Mesendoderm (in vitro differentiated cells): ENCODE measurements at places on chromosomes 4 and X.

- no peak for DNase-seq
- H3K4me1 ChIP-seq: no peaks in the 10 kb centered on the region
- H3K27me3 ChIP-seq: no peaks in the 10 kb centered on the region
Measured at GRCh38 chrX:1472975-1473374, 20.3 kb upstream of the ASMTL start.

DNA sequence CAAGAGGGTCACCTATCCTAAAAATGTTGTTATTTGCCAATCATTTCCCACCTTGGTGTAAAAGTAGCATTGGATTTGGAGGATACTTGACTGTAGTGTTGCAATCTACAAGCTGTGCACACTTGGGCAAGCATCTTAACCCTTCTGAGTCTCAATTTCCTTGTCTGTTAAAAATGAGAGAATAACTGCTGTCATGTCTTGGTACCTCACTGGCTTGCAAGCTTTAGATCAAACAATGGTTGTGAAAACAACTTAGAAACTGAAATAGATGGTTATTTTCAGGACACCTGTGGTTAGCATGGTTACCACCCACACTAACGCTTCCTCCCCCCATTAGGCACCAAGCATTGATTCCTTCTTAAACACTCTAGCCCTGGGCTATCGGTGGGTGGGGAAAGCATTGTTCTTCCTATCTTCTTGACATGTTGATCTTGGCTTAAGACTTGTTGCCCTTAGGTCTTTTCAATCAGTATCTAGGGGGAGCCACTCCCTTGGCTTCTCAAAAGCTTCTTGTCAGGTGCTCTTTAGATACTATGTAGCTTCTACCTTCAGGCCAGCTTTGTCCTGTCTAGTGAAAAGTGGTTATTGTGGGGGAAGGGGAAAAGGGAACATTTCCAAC lies 10.6 kb upstream of the AMOT start:
- no peaks in the 10 kb centered on the region for H3K36me3 ChIP-seq
- no peak overlapping the region for H3K4me3 ChIP-seq
- no peaks in the 10 kb centered on the region for H3K27me3 ChIP-seq
- DNase-seq: peak; percentile 95

- no peaks in the 10 kb centered on the region for H3K4me1 ChIP-seq
- H3K27me3 ChIP-seq: no peaks in the 10 kb centered on the region
- H3K4me3 ChIP-seq: no peak overlapping the region
- DNase-seq: no peak
- no peak overlapping the region for H3K27ac ChIP-seq
Measured at GRCh38 chr4:88752076-88752463, 54.4 kb upstream of the NAP1L5 start.

GRCh38 chr4:185395238-185395955 lies at the start of gene LRP2BP:
Gene LRP2BP, minus strand, starts transcription at chr4:185395924. Its CDS starts 17,738 bp downstream, at chr4:185378186.
- H3K27me3 ChIP-seq: no peaks in the 10 kb centered on the region
- no peak for DNase-seq

GRCh38 chr4:97867557-97868091 lies 275.7 kb downstream of the STPG2 start:
- no peaks in the 10 kb centered on the region for H3K27me3 ChIP-seq
- no peaks in the 10 kb centered on the region for H3K36me3 ChIP-seq
- H3K4me3 ChIP-seq: no peak overlapping the region
- H3K4me1 ChIP-seq: no peaks in the 10 kb centered on the region
- H3K27ac ChIP-seq: no peak overlapping the region

DNA sequence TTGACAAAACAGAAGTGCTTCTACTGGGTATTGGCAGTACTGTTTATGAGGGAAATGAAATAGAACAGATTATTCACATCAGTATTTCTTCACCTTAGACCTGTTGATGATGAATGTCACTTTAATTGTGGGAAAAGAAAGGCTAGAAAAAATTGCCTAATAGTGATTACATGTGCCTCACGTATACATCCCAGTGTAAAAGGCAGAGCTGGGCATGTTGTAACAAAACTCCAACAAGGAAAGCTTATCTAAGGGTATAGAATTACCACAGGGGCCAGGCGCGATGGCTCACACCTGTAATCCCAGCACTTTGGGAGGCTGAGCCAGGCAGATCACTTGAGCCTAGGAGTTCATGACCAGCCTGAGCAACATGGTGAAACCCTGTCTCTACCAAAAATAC lies 4.2 kb downstream of the PGM2 start:
- H3K27me3 ChIP-seq: no peaks in the 10 kb centered on the region
- no peaks in the 10 kb centered on the region for H3K36me3 ChIP-seq
- H3K4me1 ChIP-seq: no peaks in the 10 kb centered on the region
- no peak overlapping the region for H3K27ac ChIP-seq
- H3K4me3 ChIP-seq: no peak overlapping the region

DNA sequence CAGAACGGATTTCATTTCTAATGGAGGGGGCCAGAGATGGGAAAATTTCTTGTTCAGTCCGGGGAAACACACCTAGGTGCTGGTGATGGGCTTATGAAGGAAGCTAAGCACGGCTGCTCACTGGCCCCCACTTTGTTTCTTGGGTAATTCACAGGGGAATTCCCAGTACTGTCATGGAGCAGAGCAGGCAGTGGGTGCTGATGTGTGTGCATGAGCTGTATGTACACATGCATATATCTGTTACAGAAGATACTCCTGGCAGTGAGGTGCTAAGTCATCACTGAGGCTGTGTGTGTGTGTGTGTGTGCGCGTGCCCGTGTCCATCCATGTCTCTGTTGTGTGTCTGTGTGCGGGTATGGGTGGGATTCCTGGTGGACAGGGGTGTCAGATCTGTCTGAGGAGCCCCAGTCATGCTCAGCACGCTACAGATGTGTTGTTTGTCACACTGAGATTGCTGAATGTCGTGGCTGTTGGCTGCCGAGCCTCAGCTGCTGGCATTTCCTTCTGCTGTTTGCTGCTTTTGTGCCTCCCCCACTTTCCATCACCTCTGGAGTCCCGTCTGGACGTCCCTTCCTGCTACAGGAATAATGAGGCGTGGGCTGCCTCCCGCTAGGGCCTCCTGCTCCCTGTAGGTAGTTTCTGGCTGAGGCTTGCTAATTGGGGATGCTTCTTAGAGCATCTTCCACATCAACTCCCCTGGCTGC lies 53.3 kb downstream of the JADE1 start:
- no peak overlapping the region for H3K27ac ChIP-seq
- H3K27me3 ChIP-seq: no peaks in the 10 kb centered on the region
- H3K36me3 ChIP-seq: peaks cover 10% of the 10 kb centered on the region
- peak; percentile 67 for DNase-seq

DNA sequence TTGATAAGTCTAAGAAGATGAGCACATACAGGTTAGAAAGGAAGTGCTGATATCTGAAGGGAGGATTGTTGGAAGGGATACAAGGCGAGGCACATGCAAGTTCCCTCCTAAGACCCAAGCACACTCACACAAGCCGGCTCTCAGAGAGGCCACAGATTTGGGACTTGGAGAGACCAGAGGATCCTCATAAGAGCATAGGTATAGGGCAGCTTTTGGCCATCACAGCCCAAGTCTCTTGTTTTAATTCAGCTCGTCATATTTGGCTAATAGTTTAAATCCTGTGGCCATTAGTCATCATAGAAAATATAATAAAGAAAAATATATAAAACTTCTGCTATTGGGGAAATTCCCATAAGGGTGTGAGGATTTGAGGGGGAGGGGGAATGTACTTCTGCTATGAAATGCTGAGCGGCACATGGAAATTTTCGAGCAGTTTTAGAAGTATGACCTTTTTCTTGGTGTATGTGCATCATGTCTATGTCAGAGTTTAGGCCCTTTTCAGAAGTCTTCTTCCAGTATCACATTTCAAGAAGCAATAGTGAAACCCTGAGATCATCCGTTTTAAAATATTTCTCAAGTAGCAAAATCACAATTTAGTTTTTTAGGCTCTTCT lies 97.7 kb downstream of the NFKB1 start:
- no peak for DNase-seq
- no peaks in the 10 kb centered on the region for H3K27me3 ChIP-seq
- no peaks in the 10 kb centered on the region for H3K36me3 ChIP-seq
- no peaks in the 10 kb centered on the region for H3K4me1 ChIP-seq
- H3K27ac ChIP-seq: no peak overlapping the region
- no peak overlapping the region for H3K4me3 ChIP-seq

- DNase-seq: no peak
- no peaks in the 10 kb centered on the region for H3K36me3 ChIP-seq
- no peaks in the 10 kb centered on the region for H3K27me3 ChIP-seq
- H3K4me1 ChIP-seq: no peaks in the 10 kb centered on the region
- no peak overlapping the region for H3K4me3 ChIP-seq
Measured at GRCh38 chrX:36160081-36160480, 240.5 kb downstream of the CFAP47 start.

GRCh38 chrX:11789809-11790208 lies 31.8 kb downstream of the MSL3 start:
- no peak overlapping the region for H3K27ac ChIP-seq
- no peaks in the 10 kb centered on the region for H3K27me3 ChIP-seq

GRCh38 chr4:98485816-98486345 lies 172.5 kb downstream of the TSPAN5 start:
- DNase-seq: no peak
- no peaks in the 10 kb centered on the region for H3K27me3 ChIP-seq
- no peak overlapping the region for H3K27ac ChIP-seq
- H3K4me1 ChIP-seq: no peaks in the 10 kb centered on the region
- no peaks in the 10 kb centered on the region for H3K36me3 ChIP-seq
- H3K4me3 ChIP-seq: no peak overlapping the region

DNA sequence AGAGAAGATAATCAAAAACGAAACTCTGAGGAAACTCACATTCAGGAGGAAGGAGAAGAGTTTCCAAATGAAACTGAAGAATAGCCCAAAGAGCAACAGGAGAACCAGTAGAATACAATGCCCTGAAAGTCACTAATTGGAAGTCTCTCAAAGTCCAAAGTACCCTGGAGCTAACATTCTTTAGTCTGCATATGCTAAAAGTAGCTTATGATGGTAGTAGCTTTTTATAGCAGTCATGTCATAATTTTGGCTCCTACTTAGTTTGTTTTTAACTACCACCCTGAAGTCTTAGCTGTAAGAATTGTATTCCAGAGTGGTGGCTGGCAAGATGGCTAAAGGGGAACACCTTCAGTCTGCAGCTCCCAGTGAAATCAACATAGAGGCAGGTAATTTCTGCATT lies 100.3 kb upstream of the FGF16 start:
- H3K27me3 ChIP-seq: no peaks in the 10 kb centered on the region
- DNase-seq: peak; percentile 1
- no peaks in the 10 kb centered on the region for H3K36me3 ChIP-seq
- no peak overlapping the region for H3K27ac ChIP-seq
- no peak overlapping the region for H3K4me3 ChIP-seq

DNA sequence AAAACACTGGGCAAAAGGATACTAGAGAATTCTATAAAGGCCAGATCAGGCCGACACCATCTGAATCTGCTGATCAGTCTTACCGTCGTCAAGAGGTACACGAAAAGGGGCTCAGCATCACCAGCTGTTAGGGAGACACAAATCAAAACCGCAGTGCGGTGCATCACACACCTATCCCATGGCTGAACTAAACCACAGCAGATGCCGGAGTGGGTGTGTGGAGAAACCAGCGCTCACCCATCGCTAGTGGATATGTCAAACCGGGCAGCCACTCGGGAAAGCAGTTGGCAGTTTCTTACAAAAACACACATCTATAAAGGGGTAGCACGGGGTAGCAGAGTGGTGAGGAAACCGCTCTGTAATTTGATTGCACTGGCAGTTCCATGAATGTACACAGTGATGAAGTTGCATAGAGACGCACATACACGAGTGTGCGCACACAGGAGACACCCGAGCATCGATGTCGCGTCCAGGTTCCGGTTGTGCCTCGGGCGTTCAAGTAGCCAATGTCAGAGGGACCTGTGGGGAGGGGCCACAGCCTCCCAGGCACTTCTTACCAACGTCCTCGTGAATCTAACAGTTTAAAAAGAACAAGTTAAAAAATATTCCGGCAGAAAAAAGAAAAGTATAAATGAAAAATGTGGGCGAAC lies 23.1 kb upstream of the CCNQ start:
- no peak overlapping the region for H3K4me3 ChIP-seq
- H3K36me3 ChIP-seq: no peaks in the 10 kb centered on the region
- H3K27ac ChIP-seq: no peak overlapping the region
- no peaks in the 10 kb centered on the region for H3K27me3 ChIP-seq

GRCh38 chr4:128371876-128372275 lies 84.3 kb upstream of the PGRMC2 start:
- H3K4me1 ChIP-seq: no peaks in the 10 kb centered on the region
- no peak overlapping the region for H3K27ac ChIP-seq
- H3K4me3 ChIP-seq: no peak overlapping the region
